ENCODE measurements at places on chromosomes 3 and 15.

DNA sequence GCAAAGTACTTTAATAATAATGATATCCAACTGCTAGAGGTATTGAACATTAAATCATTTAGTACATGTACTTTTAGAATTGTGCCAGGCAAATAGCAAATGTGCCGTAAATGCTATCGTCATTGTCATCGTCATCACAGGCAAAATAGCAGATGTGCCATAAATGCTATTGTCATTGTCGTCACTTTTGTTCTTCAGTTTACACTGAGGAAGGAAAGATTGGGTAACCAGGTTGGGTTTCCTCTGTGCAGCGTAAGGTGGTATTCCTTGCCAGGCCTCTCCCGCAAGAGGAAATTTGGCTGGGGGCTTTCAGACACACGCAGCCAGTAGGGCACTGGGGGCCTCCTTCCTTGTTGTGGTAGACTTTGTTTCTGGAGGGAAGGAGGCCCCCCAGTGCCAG, 26.4 kb downstream of the ABHD17C start:
- no peak for DNase-seq

GRCh38 chr3:126025116-126025729, 56.2 kb downstream of the ROPN1B start:
- DNase-seq = no peak

DNA sequence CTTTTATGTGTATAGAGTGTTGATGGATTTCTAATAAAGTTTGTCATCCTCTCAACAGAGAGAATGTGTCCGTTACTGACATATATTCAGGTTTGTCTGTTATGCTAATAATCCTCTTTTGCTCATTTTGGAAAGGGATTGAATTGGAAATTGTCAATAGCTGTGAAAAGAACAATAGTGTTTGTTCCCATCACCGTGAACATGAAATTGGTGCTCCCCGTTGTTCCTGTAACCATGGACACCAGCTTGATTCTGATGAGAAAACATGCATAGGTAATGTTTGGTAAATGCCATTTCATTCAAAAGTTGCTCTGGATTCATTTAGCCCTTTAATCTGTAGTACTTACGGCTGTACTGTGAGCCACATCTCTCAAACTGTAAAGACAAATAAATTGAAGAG, 707.0 kb upstream of the GOLIM4 start:
- DNase-seq = no peak

GRCh38 chr15:85540085-85540797, 159.8 kb downstream of the AKAP13 start:
- DNase-seq = no peak

DNA sequence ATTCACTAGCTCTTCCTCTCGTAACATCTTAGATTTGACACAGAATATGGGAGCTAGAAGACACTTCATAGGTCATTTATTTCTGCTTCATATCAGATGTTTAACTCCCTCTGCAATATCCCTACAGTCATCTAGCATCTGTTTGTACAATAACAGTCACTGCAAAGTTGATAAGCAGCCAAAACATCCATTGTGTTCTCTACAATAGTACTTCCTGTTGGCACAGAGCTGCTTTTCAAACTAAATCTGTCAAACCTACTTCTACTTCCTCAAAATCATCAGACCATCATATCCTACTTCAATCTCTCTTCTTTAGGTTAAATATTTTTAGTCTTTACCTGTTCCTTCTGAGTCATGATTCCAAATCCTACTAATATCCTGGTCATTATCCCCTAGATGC, 233.2 kb downstream of the FGF12 start:
- no peak for DNase-seq

DNA sequence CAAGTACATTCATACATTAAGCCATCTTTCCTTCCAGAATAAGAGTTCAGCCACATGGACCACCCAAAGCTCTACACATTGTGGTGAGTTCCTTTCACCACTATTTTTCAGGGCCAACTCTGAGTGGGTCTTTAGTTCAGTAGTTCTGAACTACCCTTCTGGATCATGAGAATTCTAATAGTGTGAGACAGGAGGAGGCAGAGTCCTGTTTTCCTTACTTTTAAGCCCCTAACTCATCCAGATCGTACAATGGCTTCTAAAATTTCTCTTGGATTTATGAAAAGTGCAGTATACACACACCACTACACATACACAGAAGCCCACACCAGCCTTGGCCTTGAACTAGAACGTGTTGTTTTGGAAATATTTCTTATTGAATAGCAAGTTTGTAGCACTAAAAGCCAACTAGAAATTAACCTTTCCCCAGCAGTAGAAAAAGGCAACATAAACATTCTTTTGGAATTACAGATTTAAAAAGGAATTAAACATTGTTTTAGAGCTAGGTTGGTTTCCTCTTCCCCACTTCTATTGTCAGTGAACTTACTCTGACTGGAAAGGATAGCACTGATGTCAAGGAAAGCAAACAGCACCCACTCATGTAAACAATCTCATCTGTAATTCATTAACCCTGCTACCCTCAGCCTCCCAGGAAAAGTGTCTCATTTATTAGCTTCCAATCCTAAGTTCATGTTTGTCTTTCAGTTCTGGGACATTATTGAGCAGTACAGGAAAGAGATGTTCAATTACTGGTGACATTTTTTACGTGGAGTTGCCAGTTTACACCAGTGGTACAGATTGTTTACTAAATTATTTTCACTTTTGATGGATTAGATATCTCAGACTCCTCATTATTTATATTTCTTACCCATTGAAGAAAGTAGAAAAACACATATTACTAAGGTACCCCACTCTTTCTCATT, 95.7 kb upstream of the AGTR1 start:
- no peak for DNase-seq

GRCh38 chr15:74136814-74137536, 6.6 kb downstream of the ISLR2 start:
- no peak for DNase-seq

- no peak for DNase-seq
These were observed 27.6 kb downstream of the FOXL2 start for GRCh38 chr3:138919325-138919724.

- DNase-seq = no peak
These were observed 99.8 kb downstream of the KCNH8 start for GRCh38 chr3:19248143-19248542.

DNA sequence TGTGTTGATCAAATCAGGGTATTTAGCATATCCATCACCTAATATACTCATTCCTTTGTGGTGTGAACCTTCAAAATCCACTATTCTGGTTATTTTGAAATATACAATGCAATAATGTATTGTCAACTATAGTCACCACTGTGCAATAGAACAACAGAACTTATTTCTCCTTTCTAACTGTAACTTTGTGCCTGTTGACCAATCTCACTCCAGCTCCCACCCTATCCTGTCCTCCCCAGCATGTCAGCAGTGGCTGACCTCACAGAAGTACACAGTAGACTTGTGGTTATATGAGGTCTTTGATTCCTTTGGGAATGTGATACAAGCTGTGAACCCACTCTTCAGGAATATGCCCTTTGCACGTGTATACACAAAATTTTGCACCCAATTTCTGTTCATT, 64.2 kb downstream of the ECT2 start:
- DNase-seq = no peak

- DNase-seq = no peak
These were observed 14.7 kb downstream of the PCYT1A start for GRCh38 chr3:196272826-196273225.

GRCh38 chr15:39468331-39468730, 112.5 kb upstream of the THBS1 start:
- no peak for DNase-seq

DNA sequence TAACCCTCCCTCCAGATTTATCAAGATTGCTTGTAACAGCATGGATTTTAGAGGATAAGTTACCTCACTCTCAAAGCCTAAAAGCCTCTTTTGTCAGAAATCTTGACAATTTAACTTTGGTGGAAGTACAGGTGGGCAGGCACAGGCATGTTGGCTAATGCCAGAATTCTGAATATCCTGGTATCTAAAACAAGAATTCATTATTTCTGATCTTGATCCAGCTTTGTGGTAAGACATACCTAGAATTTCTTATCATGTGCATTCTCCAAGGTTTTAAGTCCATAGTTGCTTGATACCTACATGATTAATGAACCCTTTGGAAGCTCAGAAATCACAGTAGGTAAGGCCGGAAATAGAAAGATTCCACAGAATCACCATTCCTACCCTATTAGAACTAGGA, 109.9 kb upstream of the TTC14 start:
- DNase-seq = no peak

DNA sequence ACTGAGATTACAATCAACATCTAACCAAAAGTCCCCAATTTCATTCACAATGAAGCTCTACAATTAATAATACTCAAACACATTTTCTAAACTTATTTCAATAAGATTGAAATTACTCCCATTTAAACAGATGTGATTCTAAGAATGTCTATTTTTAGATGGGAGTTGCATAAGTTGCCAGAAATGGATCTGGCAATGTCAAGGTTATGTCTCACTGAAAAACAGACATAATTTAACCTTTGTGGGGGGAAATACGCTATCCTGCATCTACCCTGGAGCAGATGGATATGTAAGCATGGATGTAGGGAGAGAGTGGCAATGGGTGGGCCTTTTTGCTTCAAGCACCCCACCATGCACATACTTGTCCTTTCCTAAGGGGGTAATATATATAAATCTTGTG, 6.7 kb upstream of the EIF1B start:
- DNase-seq = no peak

DNA sequence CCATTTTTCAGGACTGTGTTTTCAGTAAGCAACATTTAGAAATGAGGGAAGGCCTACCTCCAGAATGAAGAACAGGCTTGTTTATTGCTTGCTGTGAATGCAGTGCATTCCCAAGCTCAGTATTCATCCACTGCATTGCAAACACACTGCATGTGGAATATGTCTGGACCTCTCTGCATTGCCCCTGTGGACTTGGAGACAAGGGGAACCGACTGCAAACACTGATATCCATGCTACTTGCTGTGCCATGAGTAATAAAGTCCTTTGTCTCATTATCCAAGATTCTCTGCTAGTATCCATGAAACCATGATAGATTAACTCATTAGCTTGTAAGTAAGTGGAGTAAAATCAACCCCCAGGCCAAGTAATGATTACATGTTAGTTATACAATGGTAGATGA, 301.2 kb upstream of the NR2E3 start:
- DNase-seq = no peak

DNA sequence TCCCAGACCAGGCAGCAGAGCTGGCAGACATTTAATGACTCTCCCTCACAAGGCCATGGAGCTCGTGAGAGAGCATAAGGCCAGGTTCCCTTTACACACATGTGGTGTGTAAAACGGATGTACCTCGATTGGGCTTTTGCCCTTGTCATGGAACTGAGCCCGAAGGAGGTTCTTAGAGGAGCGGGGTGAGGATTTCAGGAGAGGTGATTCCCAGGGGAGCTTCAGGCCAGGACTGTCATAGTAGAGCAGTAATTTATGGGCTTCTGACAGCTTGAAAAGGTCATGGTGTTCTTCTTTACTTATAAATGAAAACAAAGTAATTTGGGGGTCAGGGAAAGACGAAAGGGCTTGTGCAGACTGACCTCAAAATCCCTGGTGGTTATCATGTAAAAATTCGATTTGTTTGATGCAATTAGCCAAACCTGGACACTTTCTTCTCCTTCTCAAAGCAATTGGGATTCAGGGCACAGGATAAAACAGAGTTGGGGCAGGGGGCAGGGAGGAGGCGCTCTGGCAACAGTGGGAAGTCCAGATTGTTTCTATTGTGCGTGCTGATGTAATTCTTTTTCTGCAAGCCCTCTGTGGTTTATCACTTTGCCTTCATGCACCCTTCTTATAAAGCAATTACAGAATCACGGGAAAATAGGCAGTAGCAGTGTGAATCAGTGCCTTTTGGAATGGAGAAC, 51.0 kb downstream of the CACNA1D start:
- no peak for DNase-seq

- DNase-seq = no peak
These were observed 23.5 kb upstream of the SLC4A7 start for GRCh38 chr3:27507515-27508266.

Data from NCI-H524 (cell line).